ENCODE measurements at places on chromosomes 6 and 20. TPM values are rescaled to one million over a fixed set of nuclear protein-coding genes. Genes with fewer than 3 reads are reported as not detected.

C6orf58 gene
- 0.52 TPM for polyA plus RNA-seq

LRP11 gene
- 34.2 TPM for polyA plus RNA-seq

MTRF1L gene
- polyA plus RNA-seq = 31.0 TPM

CCM2L gene
- polyA plus RNA-seq = 9.2 TPM

DDO gene
- 0.37 TPM for polyA plus RNA-seq

BPIFB1 gene
- polyA plus RNA-seq = 0.04 TPM

COL9A1 gene
- polyA plus RNA-seq = 44.0 TPM

CUTA gene
- polyA plus RNA-seq = 238 TPM

SPO11 gene
- polyA plus RNA-seq = not detected

SASH1 gene
- polyA plus RNA-seq = 26.6 TPM
